Omental fat pad (tissue), 4 donors: ENCODE measurements at places on chromosomes 1 and 21. TPM values are rescaled to one million over a fixed set of nuclear protein-coding genes. Genes with fewer than 3 reads are reported as not detected.

The NBPF26 gene
- 15.9 TPM for total RNA-seq

The DDR2 gene
- total RNA-seq: 140 TPM

The GPATCH2 gene
- 11.7 TPM for total RNA-seq

The LRRIQ3 gene
- total RNA-seq: 1.6 TPM

The NBPF6 gene
- total RNA-seq: not detected

The OLFML2B gene
- total RNA-seq: 13.2 TPM

The CYP4Z1 gene
- total RNA-seq: 5.2 TPM

The PTGER3 gene
- total RNA-seq: 27.0 TPM

DNA sequence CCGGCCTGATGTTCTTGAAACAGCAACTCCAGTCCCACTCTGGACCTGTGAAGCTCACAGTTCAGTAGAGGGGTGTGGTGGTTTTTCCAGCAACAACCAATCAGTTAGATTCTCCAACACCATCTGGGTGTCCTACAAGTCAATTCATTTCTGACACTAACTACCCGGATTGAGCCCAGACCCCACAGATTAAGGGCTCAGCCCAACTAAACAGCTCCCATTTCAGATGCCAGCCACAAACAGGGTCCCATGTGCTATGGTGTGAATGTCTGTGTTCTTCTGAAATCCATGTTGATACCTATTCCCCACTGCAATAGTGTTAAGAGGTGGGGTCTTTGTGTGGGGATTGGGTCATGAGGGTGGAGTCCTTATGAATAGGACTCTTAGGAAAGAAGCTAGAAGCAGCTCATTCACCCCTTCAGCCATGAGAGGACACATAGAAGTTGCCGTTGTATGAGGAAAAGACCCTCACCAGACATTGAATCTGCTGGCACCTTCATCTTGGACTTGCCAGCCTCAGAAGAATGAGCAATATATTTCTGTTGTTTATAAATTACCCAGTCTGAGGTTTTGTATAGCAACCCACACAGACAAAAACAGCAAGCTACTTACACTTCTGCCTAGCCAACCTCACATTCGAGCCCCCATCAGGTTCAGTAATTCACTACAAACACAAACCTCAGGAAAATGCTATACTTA, 53.6 kb downstream of the IRF2BP2 start:
- DNase-seq: no peak

- DNase-seq: no peak
Measured at GRCh38 chr1:8238141-8239038, 79.5 kb upstream of the SLC45A1 start.

DNA sequence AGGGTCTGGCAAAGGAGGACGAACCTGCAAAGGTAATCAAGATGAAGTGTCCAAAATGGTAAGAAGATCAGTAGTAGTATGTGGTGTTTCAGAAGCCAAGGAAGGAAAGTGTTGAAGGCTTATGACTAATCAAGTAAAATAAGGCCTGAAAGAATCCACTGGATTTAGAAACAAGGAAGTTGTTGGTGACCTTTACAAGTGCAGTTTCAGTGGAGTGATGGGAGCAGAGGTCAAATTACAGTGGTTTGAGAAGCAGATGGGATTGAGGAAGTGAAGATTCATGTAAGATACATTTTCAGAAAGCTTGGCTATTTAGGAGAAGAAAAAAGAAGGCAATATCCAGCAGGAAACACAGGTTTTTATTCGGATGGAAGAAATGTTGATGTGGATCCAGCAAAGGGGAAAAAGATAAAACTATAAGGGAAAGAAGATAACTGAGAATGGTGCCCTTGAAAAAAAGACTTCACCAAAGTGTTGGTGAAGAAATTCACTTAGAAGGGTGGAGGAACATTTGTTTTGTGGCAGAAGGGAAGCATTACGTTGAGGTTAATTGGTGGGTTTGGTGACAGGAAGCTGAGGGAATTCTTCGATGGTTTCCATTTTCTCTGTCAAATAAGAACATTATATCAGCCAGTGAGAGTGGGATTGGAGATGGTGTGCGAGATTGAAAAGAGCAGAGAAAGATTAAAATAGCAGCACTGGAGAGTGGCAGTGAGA, 2.1 kb downstream of the ARMH1 start:
- no peak for DNase-seq

GRCh38 chr21:16370186-16370585, 640.4 kb downstream of the USP25 start:
- no peak for DNase-seq

DNA sequence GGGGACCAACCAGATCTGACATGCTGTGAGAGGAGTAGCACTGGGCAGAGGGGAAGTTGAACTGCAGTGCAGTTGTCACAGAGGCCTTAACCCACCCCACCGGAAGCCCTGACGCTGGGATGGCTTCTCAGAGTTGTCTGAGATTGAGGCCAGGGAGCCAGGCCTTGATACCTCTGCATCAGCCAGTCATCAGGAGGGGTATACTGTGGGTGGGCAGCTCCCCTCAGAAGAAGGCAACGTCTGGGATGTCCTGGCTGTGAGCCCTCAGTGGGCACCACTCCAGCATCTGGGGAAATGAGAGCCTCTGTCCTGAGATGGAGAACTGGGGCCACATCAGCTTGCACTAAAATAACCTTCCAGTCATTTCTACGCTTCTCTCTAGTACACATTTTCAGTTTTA, 47.9 kb upstream of the BCAR3 start:
- DNase-seq: no peak

DNA sequence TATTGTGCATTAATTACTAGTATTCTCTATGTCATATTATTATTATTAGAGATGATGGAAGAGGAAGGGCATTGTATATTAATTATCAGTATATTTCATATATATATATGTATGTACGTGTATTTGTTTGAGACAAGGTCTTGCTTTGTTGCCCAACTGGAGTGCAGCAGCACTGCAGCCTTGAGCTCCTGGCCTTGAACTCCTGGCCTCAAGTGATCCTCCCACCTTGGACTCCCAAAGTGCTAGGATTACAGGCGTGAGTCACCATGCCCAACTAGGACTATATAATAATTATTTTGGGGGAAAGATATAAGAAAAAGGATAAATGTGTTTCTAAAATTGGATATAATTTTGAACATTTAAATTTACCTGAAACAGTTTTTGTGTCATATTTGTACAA, 63.2 kb upstream of the USP24 start:
- DNase-seq: no peak

GRCh38 chr1:118948846-118949245, 39.3 kb downstream of the TBX15 start:
- DNase-seq: no peak

- DNase-seq: no peak
Measured at GRCh38 chr1:67308136-67308535, 463 bp downstream of the IL12RB2 start.

DNA sequence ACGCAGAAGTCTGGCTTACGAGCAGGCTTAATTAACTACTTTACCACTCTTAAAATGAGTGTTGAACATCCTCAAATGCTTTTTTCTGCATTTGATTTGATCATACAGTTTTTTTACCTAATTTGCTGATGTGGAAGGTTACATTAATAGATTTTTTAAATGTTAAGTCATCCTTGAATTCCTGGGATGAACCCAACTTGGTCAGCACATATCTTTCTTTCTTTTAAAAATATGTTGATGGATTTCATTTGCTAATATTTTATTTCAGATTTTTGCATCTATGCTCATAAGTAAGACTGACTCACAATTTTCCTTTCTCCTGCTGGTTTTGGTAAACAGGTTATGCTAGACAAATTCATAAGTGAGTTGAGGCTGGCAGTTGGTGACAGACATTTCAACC, 82.9 kb downstream of the LHX4 start:
- no peak for DNase-seq

DNA sequence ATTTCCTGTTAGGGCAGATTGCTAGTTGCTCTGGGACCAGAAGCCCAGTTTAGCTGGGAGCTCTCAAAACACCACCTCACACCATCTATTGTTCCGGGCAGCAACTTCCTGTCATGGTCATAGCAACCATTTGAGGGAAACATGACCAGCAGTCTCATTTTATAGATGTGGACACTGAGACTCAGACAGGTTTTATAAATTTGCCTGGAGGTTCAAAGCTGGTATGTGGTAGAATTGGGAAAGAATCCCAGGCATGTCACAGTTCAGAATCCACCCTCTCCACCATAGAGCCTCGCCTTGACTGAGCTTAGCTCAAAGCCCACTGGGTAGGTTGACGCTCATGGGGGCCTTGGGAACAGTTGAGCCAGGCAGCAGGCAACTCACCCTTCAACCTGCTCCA, 14.0 kb upstream of the TRIM67 start:
- no peak for DNase-seq

GRCh38 chr1:109631513-109632505, 12.2 kb downstream of the AMPD2 start:
- DNase-seq: no peak

GRCh38 chr1:33377756-33378155, 53.1 kb downstream of the PHC2 start:
- DNase-seq: no peak

DNA sequence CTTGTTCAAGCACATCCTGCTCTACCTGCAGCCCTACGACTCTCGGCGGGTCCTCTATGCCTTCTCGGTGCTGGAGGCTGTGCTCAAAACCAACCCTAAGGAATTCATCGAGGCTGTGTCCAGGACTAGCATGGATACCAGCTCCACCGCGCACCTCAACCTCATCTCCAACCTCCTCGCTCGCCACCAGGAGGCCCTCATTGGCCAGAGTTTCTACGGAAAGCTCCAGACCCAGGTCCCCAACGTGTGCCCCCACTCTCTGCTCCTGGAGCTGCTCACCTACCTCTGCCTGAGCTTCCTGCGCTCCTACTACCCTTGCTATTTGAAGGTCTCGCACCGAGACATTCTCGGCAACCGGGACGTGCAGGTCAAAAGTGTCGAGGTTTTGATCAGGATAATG, 74.3 kb upstream of the MORC3 start:
- no peak for DNase-seq

DNA sequence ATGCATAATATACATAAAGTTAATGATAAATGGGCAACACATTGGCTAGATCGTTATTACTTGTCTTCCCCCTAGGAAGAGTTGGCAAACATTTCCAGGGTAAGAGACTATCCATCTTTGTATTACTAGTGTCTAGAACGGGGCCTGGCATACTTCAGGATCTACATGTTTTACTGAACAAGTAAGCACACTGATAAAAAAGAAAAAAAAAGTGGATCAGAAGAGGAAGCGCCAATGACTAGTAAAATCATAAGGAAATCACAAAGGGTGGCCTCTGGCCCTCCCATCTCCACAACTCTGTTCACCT, 482 bp downstream of the TM2D1 start:
- DNase-seq: no peak
